ENCODE measurements at places on chromosomes 6 and 20.
A peak's percentile ranks its signal among the peaks of the same experiment; 100 is the strongest.

DNA sequence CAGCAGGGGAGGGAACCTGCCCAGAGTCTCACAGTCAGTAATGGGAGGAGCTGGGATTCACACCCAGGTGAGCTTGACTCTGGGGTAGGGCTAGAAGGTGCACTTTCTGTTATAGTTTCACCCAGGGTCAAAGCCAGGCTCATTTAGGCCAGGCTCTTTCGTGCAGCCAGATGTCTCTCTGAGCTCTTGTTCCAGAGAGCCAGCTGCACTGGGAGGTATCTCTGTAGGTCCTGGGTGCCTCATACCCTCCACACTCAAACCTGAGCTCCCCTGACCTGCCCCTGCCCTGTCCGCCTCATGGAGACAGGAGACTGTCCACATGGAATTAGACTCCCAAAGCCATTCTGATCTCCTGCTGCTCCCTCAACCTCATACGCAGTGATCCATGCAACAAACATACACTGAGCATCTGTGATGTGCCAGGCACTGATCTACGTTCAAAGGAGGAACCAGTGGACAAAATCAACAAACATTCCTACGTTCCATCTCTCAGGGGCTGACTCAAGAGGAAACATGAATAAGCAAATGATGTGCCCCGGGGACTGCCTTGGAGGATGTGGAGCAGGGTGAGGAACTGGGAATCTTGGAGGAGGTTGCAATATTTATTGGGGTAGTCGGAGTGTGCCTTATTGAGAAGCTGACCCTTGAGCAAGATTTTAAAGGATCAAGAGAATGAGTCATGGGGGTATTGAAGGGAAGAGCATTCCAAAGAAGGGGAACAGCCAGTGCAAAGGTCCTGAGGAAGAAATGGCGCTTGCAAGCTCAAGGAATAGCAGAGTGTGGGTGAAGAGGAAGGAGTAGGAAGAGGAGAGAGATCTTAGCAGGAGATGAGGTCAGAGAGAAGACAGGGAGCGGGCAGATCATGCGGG, 71.3 kb upstream of the TOX2 start:
- no peak for DNase-seq

- DNase-seq = no peak
Observed at GRCh38 chr6:149489967-149490366, 5.2 kb upstream of the ZC3H12D start.

- no peak for DNase-seq
Observed at GRCh38 chr20:63886054-63886419, 8.9 kb upstream of the DNAJC5 start.

- peak; percentile 59 for DNase-seq
Observed at GRCh38 chr20:46305331-46305972, 2.8 kb downstream of the CDH22 start.

- no peak for DNase-seq
Observed at GRCh38 chr20:36434383-36434782, 106.9 kb upstream of the MYL9 start.

- DNase-seq = peak; percentile 10
Observed at GRCh38 chr6:80488190-80488589, 381.7 kb downstream of the BCKDHB start.

GRCh38 chr20:55242853-55243252, 762.5 kb downstream of the CBLN4 start:
- no peak for DNase-seq

DNA sequence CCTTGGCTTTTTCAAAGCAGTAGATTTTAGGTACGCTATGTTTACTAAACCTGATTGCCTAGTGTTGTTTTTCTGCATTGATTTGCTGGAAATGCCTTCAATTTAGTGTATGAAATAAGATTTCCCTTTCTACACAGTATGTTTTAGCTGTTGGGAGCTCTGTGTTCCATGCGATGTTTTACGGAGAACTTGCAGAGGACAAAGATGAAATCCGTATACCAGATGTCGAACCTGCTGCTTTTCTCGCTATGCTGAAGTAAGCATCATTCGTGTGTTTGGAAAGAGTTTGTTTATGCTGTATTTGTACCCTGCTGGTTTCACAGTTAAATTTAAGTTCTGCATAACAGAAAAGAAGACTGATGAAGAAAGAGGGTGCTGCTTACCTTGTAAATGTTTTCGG, 1.9 kb downstream of the BTBD3 start:
- DNase-seq = peak; percentile 73

DNA sequence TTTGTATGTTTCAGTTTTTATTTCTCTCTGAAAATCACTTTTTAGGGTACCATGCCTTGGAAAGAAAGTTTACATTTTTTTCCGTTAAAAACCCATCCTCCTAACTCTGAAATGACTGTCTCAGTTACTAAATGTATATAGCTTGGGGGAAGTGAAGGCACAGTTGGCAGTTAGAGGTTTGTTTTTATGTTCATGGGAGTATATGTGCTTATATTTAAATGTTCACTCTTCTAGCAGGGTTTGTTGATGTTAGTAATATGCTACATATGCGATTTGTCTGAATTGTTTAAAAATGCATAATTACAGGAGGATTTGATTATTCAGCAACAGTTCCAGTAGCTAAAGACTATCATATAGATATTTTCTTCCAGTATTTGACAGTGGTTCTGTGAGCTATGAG, 31.1 kb downstream of the CDKAL1 start:
- DNase-seq = no peak

DNA sequence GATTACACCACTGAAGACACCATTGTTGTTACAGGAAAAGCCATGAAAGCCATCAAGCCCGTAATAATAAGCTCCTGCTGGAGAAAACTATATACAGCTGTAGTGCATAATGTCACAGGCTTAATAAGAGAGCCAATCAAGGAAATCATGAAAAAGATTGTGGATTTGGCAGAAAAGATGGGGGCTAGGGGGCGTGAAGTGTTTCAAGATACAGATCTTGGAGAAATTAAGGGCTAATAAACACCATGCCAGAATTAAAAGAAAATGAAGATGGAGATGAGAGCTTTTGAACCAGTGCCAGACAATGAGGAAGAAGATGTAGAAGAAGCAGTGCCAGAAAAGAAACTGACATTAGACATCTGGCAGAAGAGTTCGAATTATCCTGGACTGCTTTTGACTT, 43.2 kb upstream of the DTNBP1 start:
- no peak for DNase-seq

DNA sequence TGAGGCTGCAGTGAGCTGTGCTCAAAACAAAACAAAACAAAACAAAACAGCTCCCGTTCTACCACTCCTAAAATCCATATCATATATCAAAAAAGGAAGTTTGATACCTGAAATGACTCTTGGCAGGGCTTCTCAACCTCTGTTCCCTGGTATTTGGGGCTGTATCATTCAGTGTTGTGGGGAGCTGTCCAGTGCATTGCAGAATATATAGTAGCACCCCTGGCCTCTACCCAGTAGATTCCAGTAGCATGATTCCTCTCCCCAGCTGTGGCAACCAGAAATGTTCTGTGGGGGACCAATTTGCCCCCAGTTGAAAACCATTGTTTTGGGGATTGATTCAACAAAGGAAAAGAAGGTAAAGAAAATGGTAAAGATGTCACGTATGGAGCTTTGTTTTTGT, 238.9 kb downstream of the PRL start:
- no peak for DNase-seq

- peak; percentile 25 for DNase-seq
Observed at GRCh38 chr6:42168650-42169049, 4.5 kb upstream of the GUCA1A start.

DNA sequence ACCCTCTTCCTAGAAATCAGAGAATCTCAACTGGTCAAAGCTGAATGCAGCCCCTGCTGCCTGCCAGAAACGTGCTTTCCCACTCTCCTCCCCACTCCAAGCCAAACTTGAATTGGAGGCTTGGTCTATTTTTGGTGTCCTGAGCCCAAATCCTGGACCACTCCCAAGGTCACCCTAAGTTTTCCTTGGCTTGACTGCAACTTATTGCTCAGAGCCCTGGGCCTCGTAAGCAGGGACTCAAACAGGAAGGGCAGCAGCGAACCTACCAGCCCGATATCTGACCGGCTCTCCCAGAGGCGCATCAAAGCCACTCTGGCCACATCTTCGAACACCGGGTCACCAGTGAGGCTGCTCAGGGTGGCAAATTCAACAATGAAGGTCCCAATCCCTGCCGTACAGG, 12.7 kb downstream of the EDEM2 start:
- DNase-seq = no peak

DNA sequence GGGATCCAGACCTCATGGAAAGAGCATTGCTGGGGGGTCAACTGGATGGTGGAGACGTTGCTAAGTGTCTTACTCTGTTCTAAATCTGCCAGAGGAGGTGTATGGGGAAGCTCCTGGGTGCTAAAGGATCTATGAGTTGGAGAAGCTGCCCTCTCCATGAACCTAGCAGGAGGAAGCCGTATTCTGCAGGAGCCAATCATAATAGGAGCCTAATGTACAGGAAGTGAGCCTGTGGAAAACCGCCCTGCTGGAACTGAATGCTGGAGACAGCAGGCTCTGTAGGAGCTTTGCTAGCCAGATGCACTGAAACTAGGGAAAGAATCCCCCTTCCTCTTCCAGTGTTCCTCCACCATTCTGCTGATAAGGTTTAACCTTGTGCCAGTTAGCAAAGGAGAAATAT, 10.9 kb downstream of the CASP8AP2 start:
- peak; percentile 74 for DNase-seq

- peak; percentile 21 for DNase-seq
Observed at GRCh38 chr6:46677314-46677654, 10.4 kb upstream of the TDRD6 start.

DNA sequence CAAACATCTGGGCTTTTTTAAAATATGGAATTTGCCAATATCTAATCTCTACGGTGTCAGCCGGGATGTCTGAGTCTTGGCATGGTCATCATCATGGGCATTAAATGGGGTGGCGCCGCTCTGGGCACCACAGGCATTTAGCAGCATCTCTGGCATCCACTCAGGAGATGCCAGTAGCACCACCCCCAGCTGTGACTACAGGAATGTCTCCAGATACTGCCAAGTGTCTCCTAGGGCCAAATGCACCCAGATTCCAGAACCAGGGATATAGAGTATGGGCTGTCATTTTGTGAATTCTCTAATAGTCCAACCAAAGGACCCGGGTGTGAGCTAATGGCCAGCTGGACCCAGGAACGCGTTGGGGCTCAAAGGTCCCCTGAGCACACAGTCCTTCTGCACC, 361.0 kb downstream of the TAF4 start:
- DNase-seq = no peak

- DNase-seq = no peak
Observed at GRCh38 chr6:82111818-82112217, 135.7 kb downstream of the IBTK start.

GRCh38 chr6:6560909-6561308, 27.6 kb upstream of the LY86 start:
- peak; percentile 45 for DNase-seq

- no peak for DNase-seq
Observed at GRCh38 chr6:70080443-70081070, 214.2 kb downstream of the COL19A1 start.

DNA sequence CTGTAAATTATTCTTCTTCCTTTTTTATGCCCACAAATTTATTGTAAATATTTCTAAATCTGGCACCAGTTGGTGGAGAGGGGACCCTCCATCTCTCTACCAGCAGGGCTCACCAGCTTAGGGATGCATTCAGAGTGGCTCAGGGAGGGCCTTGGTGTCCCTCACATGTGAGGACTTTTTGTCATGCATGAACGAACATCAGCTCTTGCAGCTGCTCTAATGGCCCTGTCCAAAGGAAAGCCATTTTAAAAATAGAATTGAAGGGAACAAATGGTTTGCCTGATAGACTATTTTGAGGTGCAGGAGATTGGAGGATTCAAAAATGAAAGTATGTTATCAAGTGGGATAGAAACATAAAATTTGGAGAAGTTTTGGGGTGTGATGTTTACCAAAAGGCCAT, 37.5 kb upstream of the KLHL31 start:
- DNase-seq = peak; percentile 31

DNA sequence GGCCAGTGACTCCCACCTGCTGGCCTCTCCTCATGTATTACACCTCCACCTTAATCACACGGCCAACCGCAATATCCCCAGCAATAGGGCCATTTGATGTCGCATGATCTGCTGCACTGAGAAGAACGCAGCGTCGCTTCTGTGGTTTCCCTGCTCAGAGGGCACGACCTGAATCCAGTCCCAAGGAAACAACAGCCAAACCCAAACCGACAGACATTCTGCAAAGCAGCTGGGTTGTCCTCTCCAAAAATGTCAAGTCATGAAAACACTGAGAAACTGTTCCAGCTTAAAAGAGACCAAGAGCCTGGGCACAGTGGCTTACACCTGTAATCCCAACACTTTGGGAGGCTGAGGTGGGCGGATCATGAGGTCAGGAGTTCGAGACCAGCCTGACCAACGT, 7.5 kb upstream of the BPI start:
- no peak for DNase-seq

- no peak for DNase-seq
Observed at GRCh38 chr6:87670707-87671106, 31.3 kb downstream of the AKIRIN2 start.

DNA sequence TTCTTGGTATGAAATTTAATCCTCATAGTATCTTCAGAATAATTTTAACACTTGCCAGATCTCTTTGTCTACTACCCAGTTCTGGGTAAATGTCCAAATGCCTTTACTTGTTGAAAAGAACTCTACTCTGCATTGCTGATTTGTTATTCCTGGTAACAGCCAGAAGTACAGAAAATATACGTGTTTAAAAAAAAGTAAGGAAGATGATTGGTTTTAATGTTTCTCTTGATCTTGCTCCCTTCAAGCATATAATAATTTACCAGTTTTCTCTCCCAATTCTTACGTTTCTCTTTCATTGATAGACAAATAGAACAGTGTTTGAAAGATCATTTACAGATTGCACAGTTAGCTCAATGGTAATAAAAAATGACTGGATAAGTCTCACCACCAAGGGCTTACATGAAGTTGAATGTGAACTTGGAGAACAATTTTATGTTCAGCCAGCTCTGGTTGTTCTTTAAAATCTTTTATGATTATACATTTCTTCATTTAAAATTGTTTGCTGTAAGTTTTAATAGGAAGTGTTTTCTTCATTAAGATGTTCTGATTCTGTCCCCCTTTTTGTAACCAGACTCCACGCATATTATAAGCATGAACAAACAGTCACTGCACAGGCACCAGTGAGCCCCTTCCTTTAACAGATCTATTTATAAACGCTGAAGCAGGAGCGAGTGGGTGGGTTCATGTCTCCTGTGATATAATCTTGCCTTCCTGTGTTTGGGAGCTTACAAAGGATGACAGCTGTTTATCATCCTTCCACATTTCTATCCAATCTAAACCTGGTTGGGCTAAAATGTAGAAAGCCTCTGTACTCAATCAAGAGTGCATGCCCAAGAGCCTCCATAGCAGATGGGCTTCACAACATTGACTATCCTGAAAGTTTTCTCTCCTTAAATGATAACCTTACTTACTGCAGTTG, 299.5 kb downstream of the PRL start:
- DNase-seq = no peak

GRCh38 chr6:136763716-136764516, 28.4 kb downstream of the MAP3K5 start:
- no peak for DNase-seq

- DNase-seq = peak; percentile 100
Observed at GRCh38 chr6:6686748-6687601, 98.5 kb downstream of the LY86 start.

DNA sequence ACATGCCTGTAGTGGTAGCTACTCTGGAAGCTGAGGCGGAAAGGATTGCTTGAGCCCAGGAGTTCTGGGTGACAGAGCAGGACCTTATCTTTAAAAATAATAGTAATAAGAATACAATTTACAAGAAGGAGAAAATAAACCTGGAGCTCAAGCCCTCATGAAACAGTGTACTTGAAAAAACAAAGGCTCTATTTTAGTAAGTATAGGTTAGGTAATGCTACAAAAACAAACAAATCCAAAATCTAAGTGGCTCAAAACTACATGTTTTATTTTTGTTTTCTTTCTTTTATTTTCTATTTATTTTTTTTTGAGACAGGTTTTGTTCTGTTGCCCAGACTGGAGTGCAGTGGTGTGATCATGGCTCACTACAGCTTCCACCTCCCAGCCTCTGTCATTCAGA, 57.6 kb upstream of the SLC23A2 start:
- no peak for DNase-seq
